ENCODE measurements at places on chromosomes 3 and 15. TPM values are rescaled to one million over a fixed set of nuclear protein-coding genes. Genes with fewer than 3 reads are reported as not detected.

DNA sequence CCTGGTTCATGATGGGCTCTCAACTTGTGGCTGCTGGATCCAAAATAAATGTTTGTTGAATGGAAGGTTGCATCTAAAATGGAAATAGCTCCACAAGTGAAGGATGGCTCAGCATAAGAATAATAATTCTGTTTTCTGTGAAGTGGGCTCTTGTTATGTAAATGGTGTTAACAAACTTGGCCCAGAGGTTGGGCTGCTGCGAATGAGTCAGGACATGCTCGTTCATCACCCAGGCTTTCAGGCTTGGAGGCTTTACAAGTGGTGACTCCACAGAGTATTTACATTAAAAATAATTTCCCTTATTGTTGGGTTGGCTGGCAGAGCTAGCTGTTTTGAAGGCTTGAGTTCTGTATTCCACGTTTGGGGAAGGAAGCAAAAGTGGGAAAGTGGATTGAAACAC, 60.5 kb downstream of the ITGB5 start:
- DNase-seq = no peak

- DNase-seq = no peak
Observed at GRCh38 chr15:95724908-95725633, 605.4 kb upstream of the NR2F2 start.

- no peak for DNase-seq
Observed at GRCh38 chr3:53711387-53711786, 134.8 kb downstream of the CHDH start.

Gene TCF12
- 116 TPM for total RNA-seq

Gene TRAIP
- total RNA-seq = 2.4 TPM

- DNase-seq = no peak
Observed at GRCh38 chr3:149145974-149146373, 16.5 kb downstream of the HPS3 start.

Gene TICRR
- 1.7 TPM for total RNA-seq

GRCh38 chr3:102225407-102226132, 209.2 kb upstream of the ZPLD1 start:
- peak; percentile 25 for DNase-seq

- no peak for DNase-seq
Observed at GRCh38 chr3:55947406-55947805, 460.3 kb upstream of the WNT5A start.

DNA sequence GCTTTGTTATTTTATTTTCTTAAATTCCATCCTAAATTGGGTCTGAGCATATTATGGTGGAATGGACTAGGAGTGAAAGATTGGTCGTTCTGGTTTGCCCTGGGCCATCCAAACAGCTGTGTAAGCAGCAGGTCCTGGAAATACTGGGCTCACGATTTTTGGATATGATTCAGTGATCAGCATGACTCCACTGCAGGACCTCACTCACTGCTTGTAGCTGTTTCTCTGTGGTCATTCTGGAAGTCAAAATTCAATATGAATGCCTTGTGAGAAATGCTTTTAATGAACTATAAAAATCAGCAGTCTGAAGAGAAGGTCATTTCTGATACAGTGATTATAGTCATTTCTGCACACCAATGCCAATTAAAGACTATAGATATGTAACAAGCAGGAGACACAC, 185.0 kb downstream of the RBMS3 start:
- no peak for DNase-seq

GRCh38 chr3:187788984-187789857, 44.0 kb upstream of the BCL6 start:
- DNase-seq = no peak

DNA sequence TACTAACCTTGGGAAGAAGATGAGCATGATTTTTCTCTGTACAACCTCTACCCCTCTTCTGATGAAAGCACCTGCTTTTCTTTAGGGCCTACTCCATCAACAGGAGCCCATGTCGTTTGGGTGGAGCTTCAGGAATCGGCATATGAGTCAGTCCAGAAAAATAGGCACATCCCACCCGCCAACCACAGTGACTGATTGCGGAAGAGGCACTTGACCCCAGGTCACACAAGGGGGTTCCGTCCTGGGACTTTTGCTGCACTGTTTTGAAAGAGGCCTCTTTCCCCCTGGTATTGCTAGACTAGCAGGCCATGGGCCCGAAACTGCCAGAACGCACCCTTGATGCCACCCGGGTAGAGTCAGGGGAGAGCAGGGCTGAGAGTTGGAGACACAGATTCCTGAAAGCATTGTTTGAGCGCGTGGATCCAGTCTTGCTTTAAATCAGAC, 19.3 kb upstream of the NRROS start:
- no peak for DNase-seq

Gene DPPA2
- not detected for total RNA-seq

Gene CCDC71
- 21.0 TPM for total RNA-seq

Gene NDN
- 41.7 TPM for total RNA-seq

- no peak for DNase-seq
Observed at GRCh38 chr3:185729337-185730055, 95.3 kb downstream of the IGF2BP2 start.
